CD4-positive, alpha-beta T cell treated with Interleukin-21 for 1 hour (primary cell): ENCODE measurements at places on chromosomes 5 and 9.

- no peak for DNase-seq
These were observed 218.9 kb downstream of the NXNL2 start for GRCh38 chr9:88753691-88754367.

DNA sequence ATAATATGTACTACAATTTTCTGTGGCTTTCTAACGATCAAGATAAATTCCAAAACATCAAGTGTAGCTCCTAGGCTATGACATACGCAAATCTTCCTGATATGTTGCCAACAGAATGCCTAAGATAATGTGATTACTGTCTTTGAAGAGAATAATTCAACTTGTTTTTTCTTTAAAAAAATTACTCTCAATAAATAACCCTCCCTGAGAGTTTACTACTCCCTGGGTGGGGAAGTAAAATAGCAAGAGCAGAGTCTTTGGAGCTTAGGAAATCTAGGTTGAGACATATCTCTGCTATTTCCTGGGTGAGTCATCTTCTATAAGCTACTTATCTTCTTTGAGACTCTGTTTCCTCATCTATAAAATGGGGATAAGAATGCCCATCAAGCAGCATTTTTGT, 201.2 kb downstream of the ACTL7B start:
- no peak for DNase-seq

DNA sequence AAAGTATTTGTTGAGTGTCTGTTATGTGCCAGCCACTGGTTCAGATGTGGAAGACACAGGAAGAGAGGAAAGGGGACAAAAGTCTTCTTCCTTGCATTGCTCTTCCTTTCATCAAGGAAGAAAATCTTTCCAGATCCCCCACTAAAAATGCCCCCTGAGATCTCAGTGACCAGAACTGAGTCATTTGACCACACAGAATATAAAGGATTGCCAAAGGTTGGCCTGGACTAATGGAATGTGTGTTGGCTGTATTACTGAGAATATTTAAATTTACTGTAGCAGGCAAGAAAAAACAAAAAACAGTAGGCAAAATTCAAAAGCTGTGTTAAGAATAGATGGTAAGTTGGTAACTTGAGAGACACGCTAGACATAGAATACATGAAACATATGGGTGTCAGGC, 10.0 kb upstream of the SEPTIN8 start:
- no peak for DNase-seq

GRCh38 chr9:70113403-70114022, 69.9 kb downstream of the MAMDC2 start:
- DNase-seq, result peak; percentile 24

DNA sequence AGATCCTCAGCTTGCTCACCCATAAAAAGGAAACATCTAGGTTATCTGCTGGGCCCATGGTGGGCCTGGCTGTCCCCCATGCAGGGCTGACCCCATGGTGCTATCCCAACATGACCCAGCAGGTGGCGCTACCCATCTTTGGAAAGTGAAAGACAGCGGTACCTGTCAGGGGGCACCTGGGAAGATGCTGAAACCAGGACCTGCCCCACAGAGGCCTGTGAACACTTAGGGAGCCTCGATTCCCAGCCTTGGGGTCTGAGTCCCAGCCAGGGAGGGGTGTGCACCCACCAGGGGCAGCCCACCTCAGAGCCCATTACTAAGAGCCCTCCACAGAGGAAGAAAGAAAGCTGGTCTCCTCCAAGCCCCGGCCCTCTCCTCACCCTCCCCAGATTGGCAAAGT, 46.6 kb upstream of the IPPK start:
- DNase-seq, result peak; percentile 81

- peak; percentile 42 for DNase-seq
These were observed 104.6 kb upstream of the FAM174A start for GRCh38 chr5:100430268-100431195.

GRCh38 chr5:55407059-55407684, 99.4 kb downstream of the MTREX start:
- peak; percentile 38 for DNase-seq

DNA sequence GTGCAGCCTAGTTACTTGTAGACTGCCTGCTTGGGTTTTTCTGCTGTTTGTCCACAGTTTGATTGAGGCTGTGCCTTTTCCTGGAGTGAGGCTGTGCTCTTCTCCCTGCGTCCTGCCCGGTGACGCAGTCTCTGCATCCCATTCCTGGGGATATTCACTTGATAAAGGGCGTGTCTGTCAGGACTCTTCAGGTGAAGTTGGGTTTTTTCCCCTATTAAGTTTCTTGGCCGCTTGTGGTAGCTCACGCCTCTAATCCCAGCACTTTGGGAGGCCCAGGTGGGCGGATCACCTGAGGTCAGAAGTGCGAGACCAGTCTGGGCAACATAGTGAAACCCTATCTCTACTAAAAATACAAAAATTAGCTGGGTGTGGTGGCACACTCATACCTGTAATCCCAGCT, 50.0 kb upstream of the SUSD3 start:
- no peak for DNase-seq
